ENCODE measurements at places on chromosomes 12 and 14. TPM values are rescaled to one million over a fixed set of nuclear protein-coding genes. Genes with fewer than 3 reads are reported as not detected.

Gene HSPB8
- 46.0 TPM for total RNA-seq

Gene GPN3
- 58.1 TPM for total RNA-seq

Gene PTPRB
- 2.3 TPM for total RNA-seq

Gene IFNG-AS1
- not detected for total RNA-seq

Gene HAL
- not detected for total RNA-seq

Gene EML5
- total RNA-seq, result 0.24 TPM

Gene DEGS2
- total RNA-seq, result not detected

Gene AGAP2
- total RNA-seq, result 0.02 TPM

Gene KCNMB4
- 1.1 TPM for total RNA-seq

Gene E2F7
- total RNA-seq, result 22.5 TPM

Gene SERPINA6
- total RNA-seq, result not detected

Gene LMNTD1
- total RNA-seq, result not detected

Gene MDP1
- 6.4 TPM for total RNA-seq

Gene OSGEP
- total RNA-seq, result 33.2 TPM

Gene TSPAN8
- total RNA-seq, result 55.8 TPM

Gene GON7
- total RNA-seq, result 27.8 TPM

Gene MEG3
- total RNA-seq, result not detected

Gene STAC3
- 0.59 TPM for total RNA-seq

Gene P2RX2
- total RNA-seq, result not detected

Gene SIX1
- 1.4 TPM for total RNA-seq

Gene MAP1LC3B2
- 1.8 TPM for total RNA-seq

Gene TMEM253
- 0.17 TPM for total RNA-seq

Gene ARMH4
- 3.1 TPM for total RNA-seq

Gene PITPNM2
- total RNA-seq, result 1.8 TPM

Gene UBE3B
- 30.2 TPM for total RNA-seq

Gene LRIG3
- 30.7 TPM for total RNA-seq

Gene KERA
- total RNA-seq, result not detected

All from A172 (cell line).